AG09319 (cell line): ENCODE measurements at places on chromosomes 7 and 10.

DNA sequence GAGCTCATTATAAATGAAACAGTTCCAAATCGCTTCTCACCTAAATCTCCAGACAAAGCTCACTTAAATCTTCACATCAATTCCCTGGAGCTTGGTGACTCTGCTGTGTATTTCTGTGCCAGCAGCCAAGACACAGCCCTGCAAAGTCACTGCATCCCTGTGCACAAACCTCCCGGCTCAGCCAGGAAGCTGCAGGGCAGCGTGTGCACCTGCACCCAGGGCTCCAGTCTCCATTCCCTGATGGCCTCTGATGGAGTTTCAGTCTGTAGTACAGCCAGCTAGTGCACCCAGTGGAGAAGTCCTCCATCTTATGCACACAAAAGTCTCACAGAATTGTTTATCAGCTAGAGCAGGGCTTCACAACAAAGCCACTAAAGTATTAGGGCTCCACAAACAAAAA, 51.1 kb upstream of the PRSS58 start:
- no peak for DNase-seq

GRCh38 chr7:100804681-100805431, 22.5 kb downstream of the EPHB4 start:
- DNase-seq, result no peak

GRCh38 chr7:76354981-76355730, 3.6 kb downstream of the YWHAG start:
- no peak for DNase-seq

DNA sequence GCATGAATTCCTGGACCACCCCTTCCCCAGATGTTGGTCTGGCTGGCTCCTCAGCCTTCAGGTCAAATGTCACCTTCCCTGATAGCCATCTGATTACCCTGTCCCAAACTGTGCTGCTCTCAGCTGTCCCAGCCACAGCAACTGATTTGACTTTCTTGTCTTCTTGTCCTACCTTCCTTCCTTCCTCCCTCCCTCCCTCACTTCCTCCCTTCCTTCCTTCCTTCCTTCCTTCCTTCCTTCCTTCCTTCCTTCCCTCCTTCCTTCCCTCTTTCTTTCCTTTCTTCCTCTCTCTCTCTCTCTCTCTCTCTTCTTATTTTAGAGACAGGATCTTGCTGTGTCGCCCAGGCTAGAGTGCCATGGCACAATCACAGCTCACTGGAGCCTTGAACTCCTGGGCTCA, 242.5 kb downstream of the RPS24 start:
- no peak for DNase-seq

- DNase-seq, result no peak
Measured at GRCh38 chr7:141820067-141820466, 21.2 kb downstream of the PRSS37 start.

DNA sequence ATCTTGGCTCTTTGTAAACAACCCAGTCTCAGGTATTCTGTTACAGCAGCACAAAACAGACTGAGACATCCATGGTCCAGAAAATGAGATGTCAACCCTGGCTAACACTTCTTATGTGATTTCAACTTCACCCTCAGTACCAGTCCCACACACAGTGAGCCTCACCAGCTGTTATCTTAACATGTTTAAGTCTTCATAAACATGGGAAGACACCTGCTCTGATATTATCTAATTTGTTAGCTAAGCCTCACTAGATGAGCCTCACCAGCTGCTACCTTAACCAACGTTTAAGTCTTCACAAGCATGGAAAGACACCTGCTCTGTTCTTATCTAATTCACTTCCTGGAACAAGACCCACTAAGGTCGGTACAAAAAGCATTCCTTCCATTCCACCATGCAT, 130.8 kb downstream of the CALN1 start:
- no peak for DNase-seq

- DNase-seq, result peak; percentile 55
Measured at GRCh38 chr10:60944058-60944909, at the start of gene RHOBTB1. TSS of gene RHOBTB1 (minus strand) at chr10:60944185. CDS start at chr10:60911542, 32,643 bp downstream.

GRCh38 chr7:44621034-44621749, 14.8 kb downstream of the OGDH start:
- no peak for DNase-seq

DNA sequence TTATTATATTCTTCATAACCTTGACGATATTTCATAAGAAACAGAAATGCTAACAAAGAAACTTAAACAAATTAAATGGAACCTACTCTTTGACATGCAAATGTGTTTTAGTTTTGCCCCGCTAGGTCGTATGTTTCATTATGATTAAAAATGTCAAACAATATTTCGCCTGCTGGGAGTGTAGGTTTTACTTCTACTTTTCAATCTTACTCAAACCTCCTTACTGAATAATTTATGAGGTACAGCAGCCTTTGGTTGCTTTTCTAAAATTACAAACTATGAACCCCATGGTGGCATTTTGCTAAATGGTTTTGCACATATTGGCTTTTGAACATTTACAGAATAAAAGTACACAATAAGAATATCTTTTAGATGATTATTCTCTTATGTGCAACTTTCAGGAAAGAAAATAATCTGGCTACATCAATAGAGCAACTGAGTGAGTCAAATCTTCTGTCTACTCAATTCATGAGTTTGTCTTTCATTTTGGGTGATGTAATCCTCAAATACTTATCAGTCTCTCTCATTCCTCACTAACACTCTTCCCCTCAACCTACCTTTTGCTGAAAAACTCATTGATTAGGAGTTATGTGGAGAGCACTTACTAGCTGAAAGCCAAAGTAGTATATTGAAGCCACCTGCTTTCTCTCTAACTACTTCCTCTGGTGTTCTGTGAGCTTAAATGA, 1226.4 kb downstream of the XPNPEP1 start:
- DNase-seq, result no peak

DNA sequence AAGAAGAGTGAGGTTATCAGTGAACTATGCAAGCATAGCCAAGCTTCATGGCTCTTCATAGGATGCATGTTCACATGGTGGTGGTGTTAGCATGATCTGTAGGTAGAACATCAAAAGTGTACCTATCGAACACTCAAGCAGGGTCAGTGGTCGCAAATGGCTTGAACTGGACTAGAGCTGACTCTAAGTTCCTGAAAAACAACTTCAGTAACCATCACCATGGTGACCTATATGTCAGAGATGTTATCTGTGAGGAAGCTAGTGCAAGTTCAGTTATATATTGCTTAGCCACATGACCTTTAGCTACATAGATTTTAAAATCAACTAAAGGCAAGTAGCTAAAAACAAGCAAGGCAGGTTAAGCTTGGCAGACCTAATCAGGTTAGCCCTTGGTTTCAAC, 163.1 kb upstream of the AGR3 start:
- no peak for DNase-seq

GRCh38 chr10:23088609-23089008, 6.8 kb upstream of the MSRB2 start:
- DNase-seq, result no peak

DNA sequence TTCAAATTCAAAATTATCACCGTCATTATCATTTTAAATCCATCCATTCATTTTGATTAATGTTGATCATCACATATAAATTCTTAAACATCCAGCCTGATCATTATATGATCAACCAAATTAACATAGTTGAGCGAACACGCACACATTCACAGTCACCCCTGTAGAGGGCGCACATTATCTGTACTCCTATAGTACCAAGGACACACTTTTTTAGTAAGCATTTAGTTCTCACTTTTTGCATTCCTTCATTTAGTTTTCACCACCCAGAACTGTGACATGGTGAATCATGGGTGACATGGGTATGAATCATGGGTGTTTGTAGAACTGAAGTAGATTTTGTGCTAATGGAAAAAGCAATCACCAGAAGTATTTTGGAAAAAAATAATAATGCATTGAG, 26.0 kb upstream of the ZNF735 start:
- DNase-seq, result no peak

DNA sequence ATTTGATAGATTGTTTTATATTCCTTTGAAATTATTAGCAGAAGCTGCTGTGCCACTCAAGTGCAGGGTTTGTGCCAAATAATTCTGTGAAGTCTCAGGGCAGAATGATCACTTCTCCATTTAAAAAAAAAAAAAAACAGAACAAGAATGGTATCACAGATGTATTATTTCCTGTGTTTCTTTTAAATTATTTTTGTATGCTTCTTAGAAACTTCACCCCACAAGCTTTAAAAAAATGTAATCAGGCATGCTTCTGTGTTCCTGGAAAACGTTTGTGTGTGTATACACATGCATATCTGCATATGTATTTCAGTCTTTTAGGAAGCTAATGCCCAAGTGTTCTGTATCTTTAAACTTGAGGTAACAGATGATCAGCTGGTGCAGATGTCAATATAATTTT, 6.3 kb upstream of the CD36 start:
- DNase-seq, result no peak

GRCh38 chr7:93047514-93048099, 70.2 kb downstream of the SAMD9 start:
- DNase-seq, result no peak

- no peak for DNase-seq
Measured at GRCh38 chr7:84202855-84203254, 8.3 kb upstream of the SEMA3A start.

DNA sequence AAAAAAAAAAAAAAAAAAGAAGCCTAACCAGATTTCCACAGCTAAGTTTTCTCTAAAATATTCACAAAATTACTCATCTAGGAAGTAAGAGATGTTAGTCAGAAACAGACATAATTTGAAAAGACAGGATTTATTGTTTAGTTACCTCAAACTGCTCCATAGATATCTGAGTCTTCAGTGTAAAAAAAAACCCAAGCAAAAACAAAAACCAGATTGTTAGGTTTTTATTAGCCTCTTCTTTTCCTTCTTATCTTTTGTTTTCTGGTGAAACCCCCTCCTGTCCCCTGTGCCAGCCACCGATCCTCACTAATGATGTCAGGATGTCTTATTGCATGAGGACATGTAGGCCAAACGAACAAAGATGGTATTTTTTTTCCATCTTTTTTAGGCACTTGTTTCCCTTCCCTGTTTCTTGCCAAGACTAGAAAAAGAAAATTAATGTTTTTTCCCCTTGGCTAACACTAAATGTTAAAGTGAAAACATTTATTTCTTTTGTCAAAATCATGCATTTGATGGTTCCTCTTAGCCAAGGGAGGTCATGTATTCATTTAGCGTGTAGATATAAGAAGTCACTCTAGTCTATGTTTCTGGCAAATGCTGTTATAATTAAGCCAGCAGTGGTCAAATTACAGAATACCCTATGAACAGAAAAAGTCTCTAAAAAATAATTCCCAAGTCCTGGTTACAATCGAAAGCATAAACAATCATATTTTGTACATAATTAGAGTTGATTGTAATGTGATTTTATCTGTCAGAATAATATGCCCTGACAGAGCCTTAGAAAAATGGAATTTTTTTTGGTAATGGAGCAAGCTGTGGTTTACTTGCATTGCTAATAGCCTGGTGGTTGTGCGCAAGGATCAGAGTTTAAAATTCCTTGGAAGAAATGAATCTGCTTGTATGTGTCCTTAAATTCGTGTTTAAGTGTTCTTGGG, 702.4 kb upstream of the FZD8 start:
- DNase-seq, result peak; percentile 19

DNA sequence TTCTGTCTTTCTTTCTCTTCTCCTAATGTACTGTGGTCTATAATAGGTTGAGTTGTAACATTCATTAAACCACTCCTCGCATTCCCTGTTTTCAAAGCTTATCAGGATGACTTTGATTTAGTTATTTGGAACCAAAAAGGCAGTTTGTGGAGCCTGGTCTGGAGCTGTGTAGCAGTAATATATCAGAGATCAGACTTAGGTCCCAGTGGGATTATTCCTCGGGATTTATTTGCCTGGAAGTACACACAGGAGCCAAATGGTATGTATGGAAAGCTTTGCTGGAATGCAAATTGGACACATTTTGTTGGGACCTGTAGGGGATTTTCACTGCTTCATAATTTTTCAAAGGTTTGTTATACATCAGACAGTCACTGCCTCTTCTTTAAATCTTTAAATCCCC, 40.9 kb downstream of the GBF1 start:
- DNase-seq, result no peak

GRCh38 chr7:36306222-36306621, 83.4 kb upstream of the ANLN start:
- no peak for DNase-seq

GRCh38 chr7:79723833-79724618, 270.6 kb upstream of the MAGI2 start:
- no peak for DNase-seq

- DNase-seq, result no peak
Measured at GRCh38 chr10:130146042-130146441, 9.9 kb downstream of the GLRX3 start.

- no peak for DNase-seq
Measured at GRCh38 chr7:157555944-157556641, 219.3 kb downstream of the DNAJB6 start.
